Stimulated activated CD4-positive, alpha-beta T cell treated with anti-CD3 and anti-CD28 coated beads, Interleukin-2, amount 100 ng/mL, for 24 hours (primary cell): ENCODE measurements at places on chromosomes 6 and 20.

GRCh38 chr6:36976007-36976264 lies 10.1 kb downstream of the MTCH1 start:
- DNase-seq = no peak

DNA sequence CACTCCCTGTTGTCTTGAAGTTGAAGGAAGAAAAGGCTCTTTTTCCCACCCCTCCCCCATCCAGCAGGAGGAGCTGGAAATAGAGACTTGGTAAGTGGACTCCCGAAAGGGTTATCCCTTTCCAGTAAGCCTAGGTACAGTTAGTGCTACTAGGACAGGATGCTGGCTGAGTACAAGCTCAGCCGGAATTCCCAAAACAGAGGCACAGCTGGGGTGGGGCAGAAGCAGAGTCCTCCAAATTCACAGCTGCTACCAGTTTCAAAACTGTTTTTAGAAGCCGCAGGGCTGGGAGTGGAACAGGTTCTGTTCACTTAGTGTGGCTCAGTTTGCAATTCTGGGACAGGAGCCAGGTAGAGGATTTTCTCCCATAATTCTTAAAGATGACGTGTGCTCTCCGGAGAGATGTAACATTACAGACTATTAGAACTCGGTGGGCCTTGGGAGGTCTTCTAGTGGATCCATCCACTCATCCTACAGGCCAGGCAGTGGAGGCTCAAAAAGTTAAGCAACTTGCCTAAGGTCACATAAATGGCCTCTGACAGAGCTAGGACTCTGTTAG lies 19.0 kb upstream of the UTRN start:
- DNase-seq = no peak

DNA sequence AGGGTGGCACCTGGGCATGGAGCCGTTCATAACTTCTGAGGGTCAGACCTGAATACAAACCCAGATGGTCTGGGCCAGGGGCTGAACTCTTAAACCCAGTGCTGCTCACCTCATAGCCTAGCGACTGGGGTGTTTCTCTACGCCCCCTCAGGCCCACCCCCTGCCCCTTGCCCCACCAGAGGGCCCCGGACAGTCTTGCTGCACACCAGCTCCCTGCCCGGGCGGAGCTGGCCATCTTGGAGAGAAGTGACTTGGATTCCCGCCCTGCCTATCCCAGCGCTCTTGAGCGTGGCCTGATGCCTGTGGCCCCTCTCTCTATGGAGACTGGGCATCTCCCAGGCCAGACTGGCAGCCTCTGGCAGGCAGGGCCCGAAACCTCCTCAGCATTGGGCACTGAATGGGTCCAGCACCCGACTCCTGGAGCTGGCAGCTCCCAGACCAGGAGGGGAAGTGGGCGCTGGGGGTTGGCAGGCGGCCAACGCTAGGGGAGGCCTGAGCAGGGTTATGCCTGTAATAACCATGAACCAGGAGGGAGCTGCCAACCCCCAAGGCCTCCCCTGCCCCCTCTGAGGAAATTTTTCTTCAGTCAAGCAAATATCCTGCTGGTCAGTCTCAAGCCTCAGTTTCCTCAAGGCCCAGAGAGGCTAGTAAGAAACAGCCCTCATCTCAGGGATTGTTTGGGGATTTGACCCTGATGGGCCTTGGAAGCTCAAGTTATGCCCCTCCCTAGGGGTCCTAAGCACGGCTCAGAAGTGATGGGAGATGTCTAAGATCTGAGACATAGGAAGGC lies 169.5 kb downstream of the VEGFA start:
- no peak for DNase-seq

DNA sequence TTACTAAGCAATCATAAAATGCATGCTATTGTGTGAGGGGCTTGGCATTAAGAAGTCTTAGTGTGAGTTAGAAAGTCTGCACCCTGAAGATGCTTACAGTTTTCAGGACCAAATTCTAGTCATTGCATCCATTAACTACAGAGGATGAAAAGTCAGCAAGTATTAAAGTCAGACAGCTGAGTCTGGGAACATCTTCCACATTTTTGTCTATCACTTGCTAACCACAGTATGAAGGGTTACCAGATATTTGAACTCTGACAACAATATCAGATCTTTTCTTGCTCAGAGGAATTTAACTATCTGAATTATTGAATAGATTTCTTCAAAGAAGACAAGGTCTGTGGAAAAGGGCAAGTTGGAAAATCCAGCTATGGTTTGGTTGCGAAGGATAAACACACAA lies 264.4 kb downstream of the BTBD9 start:
- no peak for DNase-seq

- no peak for DNase-seq
Observed at GRCh38 chr20:8601542-8601912, 467.4 kb upstream of the PLCB4 start.

- no peak for DNase-seq
Observed at GRCh38 chr6:16572317-16572716, 188.9 kb downstream of the ATXN1 start.

GRCh38 chr20:15867899-15868298 lies 705.3 kb downstream of the KIF16B start:
- DNase-seq = no peak

DNA sequence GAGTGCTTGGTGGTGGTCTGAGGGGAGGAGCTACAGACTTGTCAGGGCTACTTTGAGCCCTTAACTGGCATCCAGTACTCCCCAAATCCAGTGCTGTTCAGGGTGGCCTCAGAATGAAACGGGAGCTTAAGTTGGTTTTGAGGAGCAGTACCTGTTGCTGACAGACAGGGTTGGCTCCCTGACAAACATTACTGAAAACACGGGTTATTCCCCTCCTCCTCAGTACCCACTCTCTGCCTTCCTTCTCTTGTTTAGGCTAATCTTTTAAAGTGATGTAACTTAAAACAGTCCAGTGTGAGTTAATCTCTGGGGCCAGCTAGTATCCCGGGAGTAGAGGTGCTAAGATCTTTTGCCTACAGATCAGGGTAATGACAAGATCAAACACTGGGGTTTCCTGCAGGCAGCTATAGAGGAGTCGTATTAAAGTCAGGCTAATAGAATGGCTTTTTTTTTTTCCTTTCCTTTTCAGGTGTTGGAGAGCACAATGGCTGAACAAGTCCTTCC lies 3.7 kb downstream of the TNFAIP3 start:
- DNase-seq = peak; percentile 61

DNA sequence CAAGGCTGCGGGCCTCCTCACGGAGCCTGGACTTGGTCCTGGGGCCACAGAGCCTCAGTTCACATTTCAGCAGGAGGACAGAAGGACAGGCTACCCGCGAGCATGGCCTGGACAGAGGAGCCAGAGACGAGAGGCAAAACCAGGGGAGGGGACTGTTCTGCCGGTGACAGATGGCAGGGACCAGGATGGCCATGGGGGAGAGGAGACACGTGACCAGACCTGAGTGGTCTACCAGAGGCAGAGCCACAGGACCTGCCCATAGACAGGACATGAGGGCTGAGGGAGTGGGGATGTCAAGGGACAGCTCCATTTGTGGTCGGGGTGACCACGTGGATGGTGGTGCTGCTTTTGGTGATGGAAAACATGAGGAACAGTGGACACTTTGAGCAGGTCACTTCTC lies 207.9 kb downstream of the NFATC2 start:
- no peak for DNase-seq

DNA sequence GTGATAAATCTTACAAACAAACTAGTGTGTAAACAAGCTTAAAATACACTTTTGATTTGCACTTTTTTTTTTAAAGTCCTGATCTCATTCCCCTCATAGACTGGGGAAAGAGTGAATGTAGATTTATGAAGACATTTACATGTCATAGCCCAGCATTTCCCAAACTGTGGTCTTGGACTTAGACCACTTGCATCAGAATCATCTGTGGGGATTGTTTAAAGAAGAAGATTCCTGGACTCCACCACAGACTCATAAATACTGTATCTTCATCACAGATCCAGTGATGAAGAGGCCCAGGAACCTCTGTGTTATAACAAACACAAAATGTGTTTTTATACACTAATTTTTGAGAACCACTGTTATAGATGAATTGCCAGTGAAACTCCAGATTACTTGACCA lies 99.5 kb downstream of the KCNQ5 start:
- no peak for DNase-seq

DNA sequence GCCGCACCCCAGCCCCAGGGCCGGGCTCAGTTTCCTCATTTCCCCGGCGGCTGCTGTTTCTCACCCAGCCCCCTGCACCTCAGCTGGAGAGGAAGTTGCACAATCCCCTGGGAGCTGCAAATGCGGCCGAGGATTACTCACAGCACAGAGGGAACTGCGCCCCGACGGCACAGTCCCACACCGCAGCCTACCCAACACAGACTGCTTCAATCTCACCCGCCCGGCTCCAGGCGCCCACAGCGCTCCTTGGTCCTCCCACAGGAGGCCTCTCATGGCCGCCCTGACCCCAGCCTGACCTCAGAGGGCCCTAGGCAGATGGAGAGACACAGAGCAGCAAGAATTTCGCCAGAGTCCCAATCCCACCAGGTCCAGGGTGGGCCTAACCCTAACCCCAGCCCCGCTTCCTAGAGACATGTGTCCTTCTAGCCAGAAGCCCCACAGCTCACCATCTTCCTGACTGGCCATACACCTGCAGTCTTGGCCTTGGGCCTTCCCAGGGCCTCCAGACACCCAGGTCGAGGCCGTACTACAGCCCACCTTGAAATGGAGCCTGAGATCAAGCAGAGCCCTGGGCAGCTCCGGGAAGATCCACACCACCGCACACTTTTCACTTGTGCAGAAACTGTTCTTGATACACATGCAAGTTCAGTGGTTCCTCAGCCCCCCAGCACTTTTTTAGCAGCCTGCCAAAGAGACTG lies 11.7 kb downstream of the TFEB start:
- DNase-seq = no peak

- no peak for DNase-seq
Observed at GRCh38 chr6:43682724-43683429, 4.7 kb downstream of the MRPS18A start.

DNA sequence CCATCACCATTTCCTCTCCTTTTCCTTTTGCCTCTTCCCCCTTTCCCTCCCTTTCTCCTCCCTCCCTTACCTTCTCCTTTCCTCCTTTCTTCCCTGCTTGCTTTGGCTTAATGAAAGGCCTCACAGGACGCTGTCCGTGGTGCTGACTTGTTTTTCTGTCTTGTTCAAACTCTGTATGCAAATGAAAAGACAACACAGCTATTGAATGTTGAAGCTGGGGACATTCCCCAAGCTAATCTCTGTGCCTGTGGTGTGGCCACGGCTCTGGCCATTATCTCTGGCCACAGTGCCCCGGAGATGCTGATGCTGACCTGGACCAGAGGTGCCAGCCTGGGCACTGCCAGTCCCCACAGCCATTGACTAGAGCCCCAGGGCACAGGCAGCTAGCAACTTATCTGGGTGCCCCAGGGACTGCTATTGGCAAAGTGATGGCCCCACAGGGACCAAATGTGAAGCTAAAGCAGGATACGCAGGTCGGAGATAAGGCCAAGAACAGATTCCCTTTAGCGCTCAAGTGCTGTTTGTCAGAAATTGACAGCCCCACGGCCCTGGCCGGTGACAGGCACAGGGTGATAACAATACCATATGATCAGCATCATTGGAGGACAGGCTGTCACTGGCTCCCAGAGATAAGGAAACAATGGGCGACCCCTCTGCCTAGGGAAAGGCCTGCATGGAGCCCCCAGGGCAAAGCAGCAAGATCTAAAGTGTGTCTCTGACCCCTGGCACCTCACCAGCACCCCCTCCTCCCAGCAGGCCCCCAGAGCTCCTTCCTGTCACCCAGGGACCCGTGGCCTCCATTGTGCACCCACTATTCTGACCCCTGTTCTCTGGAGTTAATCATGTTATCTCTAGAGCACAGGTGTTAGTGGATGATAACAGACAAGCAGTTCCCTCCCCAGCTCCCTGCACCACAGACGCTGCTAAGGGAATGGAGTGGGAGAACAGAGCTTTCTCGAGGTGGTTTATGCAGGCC lies 31.6 kb upstream of the SLC32A1 start:
- peak; percentile 63 for DNase-seq

DNA sequence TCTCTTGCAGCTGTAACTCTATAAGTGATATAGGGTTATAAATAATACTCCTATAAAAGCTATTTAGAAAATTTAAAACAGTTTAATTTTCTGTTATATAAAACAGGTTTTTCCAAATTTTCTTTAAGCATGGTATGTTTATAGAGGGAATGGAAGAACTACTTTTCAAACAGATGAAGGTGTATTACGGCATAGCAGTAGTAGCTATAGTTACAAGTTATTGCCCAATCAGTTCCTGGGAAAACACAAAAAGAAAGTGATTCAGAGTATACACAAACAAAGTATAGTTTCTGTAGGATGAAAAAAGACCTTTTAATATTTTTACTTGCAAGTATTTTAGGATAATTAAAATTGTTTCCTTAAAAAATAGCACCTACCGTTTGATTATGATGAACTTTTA lies 9.8 kb downstream of the SLC17A5 start:
- DNase-seq = no peak

DNA sequence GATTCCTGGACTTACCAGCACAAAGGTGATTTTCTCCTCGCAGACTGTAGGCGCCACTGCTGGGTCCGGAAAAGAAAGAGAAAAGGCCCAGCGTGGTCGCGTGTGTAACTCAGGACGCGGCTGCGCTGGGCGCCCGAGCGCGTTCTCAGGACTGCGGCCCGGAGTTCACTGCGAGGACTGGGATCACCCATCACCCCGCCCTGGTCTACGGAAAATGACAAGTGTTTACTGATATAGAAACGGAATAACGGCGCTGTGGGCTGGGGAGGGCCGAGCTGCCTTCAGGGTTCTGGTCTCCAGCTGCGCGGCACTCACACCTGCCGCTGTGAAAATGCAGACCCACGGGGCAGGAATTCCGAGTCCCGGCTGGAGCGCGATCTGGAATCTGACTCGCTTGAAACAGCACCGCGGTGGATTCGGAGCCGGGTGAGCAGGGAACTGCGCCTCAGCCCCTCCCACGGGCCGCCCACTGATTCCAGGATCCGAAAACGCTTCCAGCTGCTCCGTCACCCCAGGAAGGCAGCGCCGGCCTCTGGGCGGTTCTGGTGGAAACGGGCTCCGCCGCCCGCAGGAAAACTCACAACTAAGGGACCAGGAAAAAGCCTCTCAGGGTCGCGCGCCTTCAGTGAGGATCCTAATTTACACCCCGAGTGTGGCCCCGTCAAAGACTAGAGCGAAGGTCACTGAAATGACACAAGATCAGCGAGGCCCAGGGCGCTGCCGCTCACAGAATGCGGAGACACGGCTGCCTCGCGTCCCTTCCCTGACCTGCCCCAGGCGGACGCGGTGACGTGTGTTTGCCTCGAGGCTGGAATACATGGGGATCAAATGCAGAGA lies 34.5 kb downstream of the HLA-A start:
- DNase-seq = peak; percentile 66

- DNase-seq = no peak
Observed at GRCh38 chr6:148491638-148492251, 149.1 kb downstream of the SASH1 start.

GRCh38 chr6:168735268-168735949 lies 294.4 kb downstream of the SMOC2 start:
- DNase-seq = no peak

DNA sequence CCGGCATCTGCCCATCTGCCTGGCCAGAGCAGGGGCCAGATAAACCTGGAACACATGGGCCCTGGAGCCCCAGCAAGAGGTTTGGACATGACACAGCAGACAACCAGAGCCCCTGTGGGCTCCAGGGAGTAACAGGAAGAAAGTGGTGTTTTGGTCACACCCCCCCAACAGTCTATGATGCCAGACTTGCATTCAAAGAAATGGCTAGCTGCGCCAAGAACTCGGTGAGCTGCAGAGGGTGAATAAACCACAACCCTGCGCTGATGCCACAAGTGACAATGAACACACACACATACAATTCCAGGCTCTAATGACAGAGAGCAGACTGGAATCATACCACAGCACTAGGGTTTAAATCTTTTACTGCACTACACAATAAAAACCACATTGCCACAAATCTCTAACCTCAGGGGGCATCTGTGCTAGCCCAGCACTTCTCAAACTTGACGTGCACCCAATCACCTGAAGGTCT lies 34.0 kb downstream of the TRERF1 start:
- peak; percentile 38 for DNase-seq

GRCh38 chr6:17064975-17065374 lies 36.9 kb upstream of the STMND1 start:
- DNase-seq = no peak
